D341Med (cell line): ENCODE measurements at places on chromosomes 5 and 9.
A peak's percentile ranks its signal among the peaks of the same experiment; 100 is the strongest.

DNA sequence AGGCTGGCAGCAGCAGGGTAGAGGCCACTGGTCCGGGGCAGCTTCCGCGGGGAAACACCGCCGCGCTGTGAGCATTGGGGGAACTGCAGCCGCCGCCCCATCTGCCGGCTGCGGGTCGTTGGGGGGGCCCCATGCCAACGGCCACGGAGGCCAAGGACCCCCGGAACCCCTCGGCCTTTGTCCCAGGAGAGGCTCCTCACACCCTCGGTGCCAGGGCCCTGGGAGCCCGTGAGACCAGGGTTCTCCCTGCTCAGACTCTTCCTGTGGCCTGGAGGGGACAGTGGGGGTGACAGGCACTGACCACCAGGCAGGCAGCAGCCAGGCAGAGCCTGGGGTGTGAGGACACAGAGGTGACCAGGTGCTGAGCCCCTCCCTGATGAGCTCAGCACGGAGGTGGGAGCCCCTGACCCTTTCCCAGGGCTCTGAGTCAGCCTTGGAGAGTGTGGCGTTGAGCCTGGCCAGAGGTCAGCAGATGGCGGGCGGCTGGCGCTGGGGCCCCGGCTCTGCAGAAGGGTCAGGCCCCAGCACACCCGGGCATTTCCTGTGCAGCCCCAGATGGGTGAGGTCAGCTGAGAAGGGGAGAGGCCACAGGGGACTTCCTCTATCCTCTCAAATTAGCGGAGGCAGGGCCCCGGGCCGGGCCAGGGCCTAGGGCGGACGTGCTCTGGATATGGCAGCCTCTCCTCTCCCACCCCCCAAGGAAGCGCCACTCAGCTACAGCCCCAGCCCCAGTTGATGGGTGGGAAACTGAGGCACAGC lies 17.9 kb upstream of the EGFL7 start:
- peak; percentile 96 for DNase-seq

- DNase-seq, result no peak
Measured at GRCh38 chr5:10676224-10676623, 84.8 kb downstream of the DAP start.

DNA sequence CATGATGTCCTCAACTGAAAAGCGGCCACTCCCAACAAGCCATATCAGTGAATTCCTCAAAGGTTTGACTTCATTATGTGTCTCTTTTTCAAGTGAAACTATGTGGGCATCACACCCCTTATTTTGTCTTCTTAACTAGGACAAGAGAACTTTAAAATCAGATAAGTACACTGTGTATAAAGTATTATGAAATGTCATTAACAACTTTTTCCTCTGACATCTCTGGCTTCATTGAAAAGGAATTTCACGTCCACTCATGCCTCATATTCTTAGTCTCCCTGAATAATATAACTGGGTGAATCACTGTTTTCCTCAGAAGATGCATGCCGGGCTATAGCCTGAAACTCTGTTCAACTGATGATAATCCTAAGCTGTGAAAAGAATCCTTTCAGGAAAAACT lies 415.8 kb downstream of the ACTL7B start:
- DNase-seq, result no peak

GRCh38 chr5:99088309-99088708 lies 159.5 kb upstream of the CHD1 start:
- DNase-seq, result no peak

- DNase-seq, result no peak
Measured at GRCh38 chr9:119963258-119963797, 594.1 kb upstream of the BRINP1 start.

DNA sequence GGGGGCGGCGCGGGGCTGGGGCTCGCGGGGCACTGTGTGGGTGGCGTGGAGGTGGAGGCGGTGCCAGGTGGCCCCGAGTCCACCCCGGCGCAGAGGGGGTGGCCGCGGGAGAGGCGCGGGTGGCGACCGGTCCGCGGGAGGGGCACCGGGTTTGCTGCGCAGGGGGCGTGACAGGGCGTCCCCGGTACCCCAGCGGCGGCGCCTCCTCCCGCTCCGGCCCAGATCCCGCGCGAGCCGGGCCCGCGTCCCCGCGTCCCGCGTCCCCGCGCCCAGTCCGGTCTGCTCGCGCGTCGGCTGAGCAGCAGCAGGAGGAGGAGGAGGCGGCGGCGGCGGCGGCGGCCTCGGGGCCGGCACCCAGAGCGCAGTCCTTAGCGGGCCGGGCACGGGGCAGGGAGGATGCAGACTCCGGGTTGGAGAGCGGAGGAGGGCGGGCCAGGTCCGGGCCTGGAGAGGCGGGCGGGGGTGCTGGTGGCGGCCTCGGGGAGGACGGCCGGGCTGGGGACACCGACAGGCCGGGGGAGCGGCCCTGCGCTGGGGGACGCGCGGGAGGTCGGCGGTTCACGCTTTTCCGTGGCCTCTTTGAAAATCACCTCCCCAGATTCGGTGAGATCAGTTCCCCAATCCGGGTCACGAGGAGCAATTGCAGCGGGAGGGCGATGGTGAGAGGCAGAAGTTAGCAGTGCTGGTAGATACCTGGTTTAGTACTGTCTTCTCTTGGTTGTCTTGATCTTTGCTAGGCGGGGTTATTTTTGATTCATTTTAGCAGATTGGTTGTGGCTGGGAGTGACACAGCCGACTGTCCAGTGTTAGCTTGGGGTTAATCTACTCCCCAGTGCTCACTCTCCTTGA lies 1.7 kb downstream of the TRIO start:
- peak; percentile 76 for DNase-seq

DNA sequence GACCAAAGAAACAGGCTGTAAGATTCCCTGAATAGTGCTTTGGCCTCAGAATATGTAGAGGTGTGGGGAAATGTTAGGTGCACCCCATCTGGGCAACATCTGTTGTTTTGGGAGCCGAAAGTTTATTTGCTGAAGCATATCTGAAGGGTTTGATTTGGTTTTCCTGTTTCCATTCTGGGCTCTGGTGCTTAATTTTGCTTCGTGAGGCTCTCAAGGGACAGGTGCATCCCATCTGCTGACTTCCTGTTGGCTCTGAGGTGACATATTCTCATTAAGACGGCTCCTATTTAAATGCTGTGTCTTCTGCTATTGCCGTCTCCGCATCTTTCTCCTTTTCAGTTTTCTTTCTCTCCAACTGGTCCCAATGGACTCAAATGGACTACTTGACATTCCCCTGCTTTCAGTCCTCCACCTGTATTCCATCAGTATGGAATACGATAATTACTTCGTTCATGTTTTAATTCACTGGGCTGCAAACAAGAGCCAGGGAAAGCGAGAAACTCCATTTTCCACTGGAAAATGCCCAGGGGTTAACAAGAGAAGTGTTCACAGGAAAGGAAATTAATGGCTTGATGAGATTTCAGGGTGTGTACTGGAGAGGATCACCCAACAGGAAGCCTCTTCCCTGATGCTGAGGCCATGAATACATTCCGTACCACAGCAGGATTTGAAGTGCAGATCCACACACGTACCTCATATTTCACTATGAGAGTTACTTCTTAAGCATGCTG lies 104.0 kb downstream of the MTX3 start:
- no peak for DNase-seq

DNA sequence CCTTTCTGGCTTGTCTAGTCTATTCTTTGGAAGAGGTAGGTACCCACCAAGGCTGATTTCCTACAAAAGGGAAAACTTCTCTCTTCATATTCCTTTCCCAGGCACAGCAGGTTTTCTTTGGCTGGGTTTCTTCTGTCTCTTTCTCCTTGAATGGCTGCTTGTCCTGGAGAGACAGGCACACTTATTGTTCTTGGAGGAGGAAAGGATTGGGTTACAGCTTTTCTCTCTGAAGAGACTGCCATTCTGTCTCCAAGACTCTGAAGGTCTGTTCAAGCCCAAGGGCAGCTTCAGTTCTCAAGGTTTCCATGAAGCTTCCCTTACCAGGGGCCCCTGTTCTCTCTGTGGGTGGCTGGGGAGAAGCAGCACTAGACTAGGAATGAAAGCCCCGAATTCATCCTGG lies 33.9 kb downstream of the ACTBL2 start:
- no peak for DNase-seq

- no peak for DNase-seq
Measured at GRCh38 chr5:175878544-175879438, 7.4 kb downstream of the CPLX2 start.

DNA sequence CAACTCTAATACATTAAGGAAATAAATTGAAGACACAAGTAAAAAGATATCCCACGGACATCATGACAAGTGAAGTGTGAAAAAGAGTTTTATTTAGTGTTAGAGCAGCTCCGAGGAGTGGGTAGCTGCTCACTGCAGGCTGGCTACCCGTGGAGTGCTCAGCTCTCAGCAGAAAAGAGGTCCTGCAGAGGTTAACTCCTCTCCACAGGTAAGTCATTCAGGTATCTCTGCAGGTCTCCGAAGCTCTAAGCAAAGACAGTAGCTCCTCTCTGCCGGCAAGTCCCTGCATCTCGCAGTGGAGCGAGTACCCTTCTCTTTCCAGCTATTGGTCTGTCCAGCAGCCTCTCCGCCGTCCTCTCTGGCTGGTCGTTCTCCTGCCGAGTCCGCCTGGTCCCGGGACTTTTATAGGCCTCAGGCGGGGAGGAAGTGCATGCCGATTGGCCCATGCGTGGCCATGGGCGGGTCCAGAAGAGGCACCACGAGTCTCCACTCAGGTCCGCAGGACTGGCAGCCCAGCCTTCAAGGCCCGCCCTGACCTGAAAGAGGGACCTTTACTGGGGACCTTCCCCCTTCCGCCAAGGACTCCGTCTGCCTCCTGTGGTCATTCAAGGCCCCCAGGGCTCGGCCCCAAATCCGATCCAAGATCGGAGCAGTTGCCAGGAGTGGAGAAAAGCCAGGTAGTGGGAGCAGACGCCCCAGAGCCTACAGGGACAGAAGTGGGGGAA lies 29.9 kb downstream of the BTNL9 start:
- DNase-seq, result no peak

DNA sequence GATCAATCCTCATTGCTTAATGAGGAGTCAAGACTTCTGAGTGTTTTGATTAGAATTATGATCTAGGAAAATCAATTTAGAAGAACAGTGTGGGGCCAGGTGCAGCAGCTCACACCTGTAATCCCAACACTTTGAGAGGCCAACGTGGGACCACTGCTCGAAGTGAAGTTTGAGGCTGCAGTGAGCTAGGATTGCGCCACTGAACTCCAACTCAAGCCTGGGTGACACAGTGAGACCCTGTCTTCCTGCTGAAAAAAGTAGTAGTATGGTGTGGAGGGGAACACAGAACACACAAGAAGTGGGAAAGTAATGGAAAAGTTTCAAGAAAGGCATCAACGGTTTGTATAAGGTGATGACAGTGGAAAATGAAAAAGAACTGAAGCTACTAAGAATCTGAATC lies 9.1 kb downstream of the FNIP1 start:
- no peak for DNase-seq

DNA sequence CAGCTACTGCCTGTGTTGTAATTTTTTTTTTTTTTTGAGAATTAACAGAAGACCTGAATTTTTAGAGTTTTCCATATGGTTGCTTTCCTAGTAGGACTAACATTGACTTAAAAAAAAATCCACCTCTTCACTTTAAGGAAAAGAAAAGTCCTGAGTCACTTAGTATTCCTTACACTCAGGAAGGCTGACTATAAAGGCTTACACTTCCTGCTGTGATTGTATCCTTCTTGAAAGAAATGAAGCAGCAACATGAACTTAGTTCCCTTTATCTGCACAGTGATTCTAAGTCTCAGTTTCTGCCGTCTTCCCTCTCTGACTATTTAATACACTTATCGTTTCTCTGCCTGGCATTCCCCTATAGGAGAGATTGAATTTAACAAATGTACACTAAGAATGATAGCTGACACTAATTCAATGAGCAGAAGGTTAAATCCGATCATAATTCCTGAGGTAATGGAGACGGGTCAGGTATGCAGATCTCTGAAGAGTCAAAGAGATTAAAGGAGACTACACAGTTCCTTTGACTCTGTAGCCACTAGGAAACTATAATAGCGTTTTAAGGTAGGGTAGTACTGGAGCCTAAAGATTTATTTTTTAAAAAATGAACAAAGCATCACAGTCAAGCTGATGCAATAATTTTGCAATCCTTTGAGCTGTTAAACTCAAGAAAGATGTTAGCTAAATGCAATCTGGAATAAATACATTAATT lies 185.1 kb upstream of the ELAVL2 start:
- no peak for DNase-seq

GRCh38 chr5:160377651-160378050 lies 7.2 kb upstream of the C1QTNF2 start:
- DNase-seq, result no peak

- DNase-seq, result no peak
Measured at GRCh38 chr9:114216081-114216480, 60.7 kb downstream of the COL27A1 start.

DNA sequence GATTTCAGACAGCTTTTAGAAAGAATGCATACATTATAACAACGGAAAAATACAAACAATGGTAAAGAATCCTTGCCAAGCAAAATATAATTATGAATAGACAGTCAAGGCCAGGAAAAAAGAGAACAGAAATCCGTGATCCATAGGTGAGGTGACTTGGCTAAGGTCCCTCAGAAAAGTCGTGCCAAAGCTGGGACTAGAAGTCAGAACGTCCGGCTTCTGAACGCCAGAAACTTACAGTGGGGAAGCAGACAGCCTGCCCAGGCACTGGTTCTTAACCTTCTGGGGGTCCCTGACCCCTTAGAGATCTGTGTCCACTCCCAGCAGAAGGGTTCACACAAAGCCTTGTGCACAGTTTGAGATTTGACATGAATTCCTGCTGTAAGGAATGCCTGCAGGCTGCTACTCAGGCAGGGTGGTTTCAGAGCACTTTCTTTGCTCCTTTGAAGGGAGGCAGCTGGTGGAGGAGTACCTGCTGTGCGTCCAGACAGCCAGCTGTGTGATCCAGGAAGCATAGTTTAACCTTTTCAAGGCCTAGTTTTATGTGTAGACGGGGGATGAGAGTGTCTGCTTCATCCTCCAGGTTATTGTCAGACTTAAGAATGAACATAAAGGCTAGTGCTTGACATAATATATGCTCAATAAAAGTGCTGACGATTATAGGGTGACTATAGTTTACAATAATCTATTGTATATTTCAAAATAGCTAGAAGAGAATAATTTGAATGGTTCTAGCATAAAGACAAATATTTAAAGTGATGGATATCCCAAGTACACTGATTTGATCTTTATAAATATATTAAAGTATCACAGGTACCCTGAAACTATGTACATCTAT lies 852 bp downstream of the ARHGEF37 start:
- DNase-seq, result peak; percentile 30
